ENCODE measurements at places on chromosomes 5 and 9.

DNA sequence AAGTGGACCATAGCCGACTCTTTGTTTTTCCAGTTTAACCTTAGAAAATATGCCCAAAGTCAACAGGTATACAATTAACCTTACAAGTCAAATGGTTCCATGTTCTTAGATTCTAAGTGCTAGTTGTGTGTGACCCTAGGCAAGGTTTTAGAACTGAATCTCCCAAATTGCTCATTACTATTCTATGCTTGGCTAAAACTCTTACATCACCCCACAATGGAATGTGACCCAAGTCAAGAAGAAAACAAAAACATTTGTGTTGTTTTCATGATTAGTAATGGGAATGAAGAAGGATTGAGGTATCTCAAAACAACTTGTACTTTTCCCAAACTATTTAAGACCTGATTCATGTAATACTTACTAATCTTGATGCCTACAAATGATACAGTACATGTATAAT is 159.2 kb downstream of the ARRDC3 start:
- DNase-seq, result no peak

GRCh38 chr9:127185931-127186781 is 63.7 kb upstream of the ANGPTL2 start:
- DNase-seq, result no peak

GRCh38 chr9:94082553-94082952 is 1.7 kb upstream of the PTPDC1 start:
- no peak for DNase-seq

DNA sequence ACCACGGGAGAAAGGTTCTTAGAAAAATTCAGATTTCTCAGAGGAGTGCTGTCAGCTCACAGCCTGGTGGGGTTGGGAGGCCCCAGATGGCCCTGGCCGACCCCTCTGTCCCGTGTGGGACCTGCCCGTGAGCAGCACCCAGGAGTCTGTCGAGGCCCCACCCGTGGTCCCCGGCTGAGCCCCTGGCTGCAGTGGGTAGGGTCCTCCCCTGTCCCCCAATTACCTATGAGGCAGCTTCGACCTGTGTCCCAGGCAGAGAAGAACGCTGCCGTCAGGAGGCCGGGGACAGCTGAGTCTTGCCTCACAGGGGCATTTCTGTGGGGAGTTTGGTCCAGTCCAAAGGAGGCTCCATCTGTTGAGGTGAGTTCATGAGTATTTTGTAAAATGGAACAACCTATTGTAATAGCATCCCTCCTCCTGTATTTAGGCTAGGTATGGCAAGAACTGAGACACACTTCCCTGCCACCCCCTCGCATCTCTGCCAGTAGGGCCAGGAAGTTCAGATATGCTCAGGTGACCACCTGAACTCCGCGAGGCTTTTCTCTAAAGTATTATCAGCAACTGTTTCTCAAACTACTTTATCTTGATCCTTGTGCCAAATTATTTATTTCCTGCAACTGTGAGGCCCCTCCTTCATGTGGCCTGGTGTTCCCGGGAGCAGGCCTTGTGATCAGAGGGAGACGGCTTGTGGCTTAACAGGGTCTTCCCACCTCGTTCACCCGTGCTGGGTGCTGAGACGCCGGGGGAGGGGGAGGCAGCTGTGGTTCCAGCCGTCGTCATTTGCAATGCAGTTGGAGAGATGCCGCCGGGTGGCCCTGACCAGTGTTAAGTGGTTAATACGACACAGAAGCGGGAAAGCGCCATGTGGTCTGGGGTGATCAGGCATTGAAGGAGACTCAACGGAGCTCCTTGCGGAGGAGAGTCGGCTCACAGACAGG is 1.7 kb downstream of the AHRR start:
- no peak for DNase-seq

DNA sequence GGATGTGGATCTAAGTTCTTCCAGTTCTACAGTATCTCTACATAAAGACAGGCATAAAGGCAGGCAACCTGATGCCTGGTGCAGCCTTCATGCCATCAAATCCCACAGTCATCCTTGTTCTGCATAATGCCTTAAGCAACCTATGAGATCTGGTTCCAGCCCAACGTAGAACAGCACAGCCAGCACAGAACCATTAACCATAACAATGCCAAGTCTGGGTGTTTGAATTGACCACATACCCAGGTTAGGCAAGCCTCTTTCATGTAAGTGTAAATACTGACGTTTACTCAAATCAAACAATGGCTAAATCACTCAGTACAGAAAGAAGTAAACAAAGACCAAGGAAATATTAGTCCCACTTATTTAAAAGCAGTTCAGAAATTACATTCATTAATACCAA is 195.0 kb downstream of the ADAMTSL1 start:
- DNase-seq, result no peak

GRCh38 chr9:29773676-29774075 is 2200.4 kb upstream of the C9orf72 start:
- DNase-seq, result no peak

Measured in stimulated activated CD4-positive, alpha-beta T cell treated with anti-CD3 and anti-CD28 coated beads, Interleukin-4, amount 100 ng/mL, for 1 hour (primary cell).